ENCODE measurements at places on chromosomes 3 and 15. TPM values are rescaled to one million over a fixed set of nuclear protein-coding genes. Genes with fewer than 3 reads are reported as not detected.

SEC61A1 gene
- total RNA-seq: 126 TPM

PLA2G4E gene
- total RNA-seq: not detected

BFSP2 gene
- total RNA-seq: not detected

STRIT1 gene
- not detected for total RNA-seq

NR2E3 gene
- not detected for total RNA-seq

FEZF2 gene
- not detected for total RNA-seq

CDCP1 gene
- total RNA-seq: 10.5 TPM

VPS39 gene
- 15.7 TPM for total RNA-seq
